ENCODE measurements at places on chromosomes 1 and 21.

GRCh38 chr21:42616446-42616845, 37.0 kb upstream of the PDE9A start:
- no peak for DNase-seq

GRCh38 chr21:31173881-31174555, 135.7 kb upstream of the KRTAP19-8 start:
- no peak for DNase-seq

GRCh38 chr1:3735027-3735681, 17.1 kb upstream of the CCDC27 start:
- DNase-seq = no peak

- DNase-seq = no peak
Observed at GRCh38 chr1:228782662-228783417, 47.6 kb downstream of the RHOU start.

DNA sequence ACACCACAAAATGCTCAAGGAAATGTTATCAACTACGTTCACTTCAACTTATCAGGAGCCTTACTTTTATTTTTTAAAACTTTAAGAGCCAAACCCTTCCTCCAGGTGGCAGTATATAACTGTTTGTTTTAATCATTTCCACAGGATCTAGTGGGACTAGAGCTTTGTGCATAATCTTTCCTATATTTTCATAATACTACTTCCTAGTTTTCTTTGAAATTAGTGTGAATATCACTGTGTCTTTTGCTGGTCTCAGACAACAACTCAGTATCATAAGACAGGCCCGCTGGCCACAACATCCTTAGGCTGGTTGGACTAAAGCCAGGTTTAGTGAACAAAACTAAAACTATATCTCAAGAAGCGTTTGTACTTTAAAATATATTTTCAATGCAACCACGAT, 145.5 kb downstream of the TIAM1 start:
- DNase-seq = peak; percentile 42

DNA sequence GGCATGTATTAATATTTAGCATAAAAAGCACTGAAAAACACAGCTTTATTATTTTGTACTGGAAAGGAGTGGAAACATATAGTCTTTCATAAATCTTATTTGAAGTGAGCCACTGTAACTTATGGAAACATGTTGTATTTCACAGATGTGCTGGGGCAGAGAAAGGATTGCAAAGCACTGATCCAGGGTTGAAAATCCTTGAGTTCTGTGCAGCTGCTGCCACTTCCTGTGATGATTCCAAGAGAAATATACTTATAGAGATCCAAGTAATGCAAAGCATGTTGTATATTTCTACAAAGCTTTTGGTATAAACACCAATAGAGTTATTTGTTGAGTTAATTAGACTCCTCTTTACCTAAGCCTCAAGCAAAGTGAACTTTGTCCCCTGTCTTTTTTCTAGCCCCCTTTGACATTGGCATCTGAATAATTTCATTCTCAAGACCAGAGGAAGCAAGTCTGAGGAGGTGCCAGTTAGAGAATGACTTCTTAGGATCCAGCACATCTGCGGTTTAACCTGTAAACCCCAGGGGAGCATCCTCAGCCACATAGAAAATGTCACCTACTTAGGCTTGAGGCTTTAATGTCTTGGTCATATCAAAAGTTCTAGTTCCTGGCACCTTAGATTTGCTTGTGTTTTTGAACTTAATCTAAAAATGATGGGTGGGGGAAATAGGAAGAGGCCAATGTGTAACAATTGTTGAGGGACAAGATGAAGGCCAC, 173.3 kb downstream of the FASLG start:
- DNase-seq = no peak

DNA sequence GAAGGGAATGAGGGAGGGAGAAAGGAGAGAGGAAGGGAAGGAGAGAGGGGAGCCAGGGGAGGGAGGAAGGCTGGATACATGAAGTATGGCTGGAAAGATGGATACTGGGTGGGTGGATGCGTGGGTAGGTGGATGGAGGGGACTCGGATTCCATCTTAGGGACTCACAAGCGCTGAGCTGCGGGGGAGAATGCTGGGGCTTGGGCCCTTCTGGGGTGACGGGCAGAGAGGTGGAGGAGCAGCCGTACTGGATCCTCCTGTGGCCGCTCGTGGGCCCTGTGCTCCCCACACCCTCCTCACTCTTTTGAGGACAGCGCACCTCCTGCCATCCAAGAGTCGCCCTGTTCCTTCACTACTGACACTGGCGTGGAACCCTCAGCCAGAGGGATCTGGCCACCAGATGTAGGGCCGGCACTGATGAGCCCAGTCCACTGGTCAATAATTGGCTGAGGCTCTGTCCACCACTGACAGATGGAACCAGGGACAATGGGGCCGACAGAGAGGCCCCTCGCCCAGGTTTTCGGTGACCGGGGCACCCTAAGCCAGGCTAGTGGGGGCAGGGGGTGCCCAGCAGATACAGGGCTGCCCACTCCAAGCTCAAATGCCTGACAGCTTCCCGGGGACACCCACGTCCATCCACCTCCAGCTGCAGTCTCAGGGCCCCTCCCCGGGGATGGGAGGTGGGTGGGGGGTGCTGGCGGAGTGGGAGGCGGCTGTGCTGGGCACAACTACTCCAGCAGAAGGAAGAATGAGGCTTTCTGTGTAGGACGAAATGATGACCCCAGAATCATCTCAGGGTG, 4.4 kb upstream of the ACTRT2 start:
- no peak for DNase-seq

GRCh38 chr1:11245904-11246719, 16.2 kb downstream of the MTOR start:
- DNase-seq = no peak

GRCh38 chr1:162578071-162578700, 16.7 kb downstream of the UAP1 start:
- DNase-seq = no peak

DNA sequence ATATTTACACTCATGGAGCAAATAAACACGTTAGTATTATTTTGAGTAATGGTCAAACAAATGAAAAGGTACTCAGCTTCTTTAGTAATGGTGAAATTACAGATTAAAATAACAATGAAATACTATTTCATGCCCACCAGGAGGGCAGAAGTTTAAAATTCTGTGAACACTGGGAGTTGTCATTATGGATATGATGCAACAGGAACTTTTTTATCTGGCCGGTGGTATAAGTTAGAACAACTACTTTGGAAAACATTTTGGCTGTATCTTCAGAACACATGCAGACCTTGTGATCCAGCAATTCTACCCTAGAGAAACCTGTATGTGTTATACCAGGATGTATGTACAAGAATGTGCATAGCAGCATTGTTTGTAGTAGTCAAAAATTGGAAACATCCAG, 23.2 kb upstream of the PPP1R8 start:
- DNase-seq = no peak

DNA sequence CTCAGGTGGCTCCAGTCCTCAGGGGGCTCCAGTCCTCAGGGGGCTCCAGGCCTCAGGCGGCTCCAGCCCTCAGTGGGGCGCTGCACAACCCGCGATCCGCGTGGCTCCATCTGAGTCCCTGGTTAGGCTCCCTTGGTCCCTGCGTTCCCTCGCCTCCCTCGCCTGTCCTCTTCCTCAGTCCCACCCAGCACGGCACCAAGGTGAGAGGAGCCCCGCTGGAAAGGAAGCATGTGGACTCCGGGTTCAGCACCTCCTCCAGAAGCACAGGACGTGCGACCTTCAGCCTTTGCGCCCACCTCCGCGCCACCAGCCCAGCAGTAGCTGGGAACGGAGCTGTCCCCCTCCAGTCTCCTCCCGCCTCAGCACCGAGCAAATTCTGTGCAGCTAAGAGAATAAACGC, 8.1 kb upstream of the OR2M5 start:
- DNase-seq = no peak

DNA sequence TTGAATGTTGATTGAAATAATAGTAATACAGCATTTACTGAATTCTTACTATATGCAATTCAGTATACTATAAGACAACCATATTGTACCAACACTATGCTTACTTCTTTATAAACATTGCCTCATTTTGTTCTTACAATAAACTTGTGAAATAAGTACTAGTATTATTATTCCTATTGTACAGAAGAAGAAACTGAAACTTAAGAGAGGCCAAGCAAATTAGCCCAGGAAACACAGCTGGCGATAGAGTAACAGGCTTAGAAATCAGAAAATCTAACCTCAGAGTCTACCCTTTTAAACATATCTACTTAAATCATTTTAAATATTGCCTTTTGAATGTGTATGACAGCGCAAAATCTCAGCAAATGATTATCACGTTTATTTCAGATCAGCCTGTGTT, 41.7 kb downstream of the FASLG start:
- peak; percentile 9 for DNase-seq

- peak; percentile 31 for DNase-seq
Observed at GRCh38 chr1:90133133-90133532, 138.2 kb downstream of the ZNF326 start.

- peak; percentile 1 for DNase-seq
Observed at GRCh38 chr1:72278461-72278860, 3.9 kb downstream of the NEGR1 start.

DNA sequence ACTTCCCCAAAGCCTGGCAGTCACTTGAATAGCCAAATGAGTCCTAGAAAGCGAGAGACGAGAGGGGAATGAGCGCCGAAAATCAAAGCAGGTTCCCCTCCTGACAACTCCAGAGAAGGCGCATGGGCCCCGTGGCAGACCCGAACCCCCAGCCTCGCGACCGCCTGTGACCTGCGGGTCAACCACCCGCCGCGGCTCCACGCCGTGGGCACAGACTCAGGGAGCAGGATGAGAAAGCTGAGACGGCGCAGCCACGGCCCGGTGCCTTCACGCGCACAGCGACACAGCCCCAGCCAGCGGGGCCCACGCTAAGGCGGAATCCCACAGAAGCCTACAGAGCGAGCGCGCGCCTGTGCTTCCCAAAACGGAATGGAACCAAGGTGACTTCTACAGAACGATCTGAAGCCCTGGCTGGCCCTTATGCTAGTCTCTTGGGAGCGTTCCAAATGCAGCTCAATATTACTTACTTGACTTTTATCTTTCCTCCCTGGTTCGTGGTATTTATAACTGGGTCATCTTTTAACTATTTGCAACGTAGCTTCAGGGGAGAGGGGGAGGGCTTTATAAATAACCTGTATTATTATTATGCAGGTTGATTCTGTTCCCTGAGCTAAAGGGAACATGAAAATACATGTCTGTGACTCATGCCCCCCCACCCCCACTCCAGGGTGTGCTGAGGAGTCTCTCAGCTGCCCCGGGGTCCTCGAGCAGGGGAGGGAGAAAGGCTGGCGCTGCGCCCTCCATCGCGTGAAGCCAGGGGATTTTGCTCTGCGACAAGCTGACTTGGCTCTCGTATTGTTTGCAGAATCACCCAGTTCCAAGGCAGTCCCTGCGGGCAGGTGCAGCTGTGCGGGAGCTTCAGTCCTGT, 1.7 kb downstream of the TSPEAR start:
- DNase-seq = no peak

- DNase-seq = no peak
Observed at GRCh38 chr1:56543783-56544612, 35.4 kb downstream of the PLPP3 start.

GRCh38 chr1:119795261-119796200, 15.7 kb downstream of the REG4 start:
- no peak for DNase-seq

DNA sequence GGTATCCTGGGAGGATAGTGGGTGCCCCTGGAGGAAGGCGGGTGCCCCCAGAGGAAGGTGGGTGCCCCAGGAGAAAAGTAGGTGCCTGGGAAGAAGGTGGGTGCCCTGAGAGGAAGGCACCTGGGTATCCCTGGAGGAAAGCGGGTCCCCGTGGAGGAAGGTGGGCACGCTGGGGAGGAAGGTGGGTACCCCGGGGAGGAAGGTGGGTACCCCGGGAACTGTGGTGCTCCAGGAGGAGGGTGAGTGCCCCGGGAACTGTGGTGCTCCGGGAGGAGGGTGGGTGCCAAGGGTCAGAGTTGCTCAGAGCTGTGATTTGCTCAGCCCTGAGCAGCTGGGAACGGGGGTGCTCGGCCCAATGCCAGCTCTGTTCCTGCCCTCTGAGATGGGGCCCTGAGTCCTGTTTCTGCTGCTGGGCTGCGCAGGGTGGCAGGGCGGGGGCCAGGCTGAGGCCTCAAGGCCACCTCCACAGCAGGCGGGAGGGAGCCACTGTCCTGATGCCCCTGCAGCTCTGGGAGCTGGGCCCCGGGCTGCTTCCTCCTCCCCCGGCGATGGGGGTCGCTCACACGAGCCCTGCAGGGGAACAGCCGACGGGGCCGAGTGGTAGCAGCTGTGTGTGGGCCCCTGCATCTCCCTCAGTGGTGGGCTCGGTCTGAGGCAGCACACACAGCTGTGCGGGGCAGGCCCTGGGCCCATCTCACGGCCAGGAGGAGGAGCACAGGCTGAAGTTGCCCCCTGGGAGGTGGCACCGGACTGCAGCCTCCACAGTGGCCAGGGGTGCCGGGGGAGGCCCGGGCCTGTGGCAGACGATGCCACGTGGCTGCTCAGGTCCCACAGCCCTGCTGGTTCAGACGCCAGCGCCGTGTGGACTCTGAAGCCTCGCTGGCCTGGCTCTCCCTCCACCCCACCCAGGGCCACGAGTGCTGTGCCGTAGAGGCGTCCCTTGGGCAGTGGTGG, 57.4 kb downstream of the SLX9 start:
- no peak for DNase-seq

- peak; percentile 6 for DNase-seq
Observed at GRCh38 chr1:174740249-174740968, 259.3 kb upstream of the CACYBP start.

DNA sequence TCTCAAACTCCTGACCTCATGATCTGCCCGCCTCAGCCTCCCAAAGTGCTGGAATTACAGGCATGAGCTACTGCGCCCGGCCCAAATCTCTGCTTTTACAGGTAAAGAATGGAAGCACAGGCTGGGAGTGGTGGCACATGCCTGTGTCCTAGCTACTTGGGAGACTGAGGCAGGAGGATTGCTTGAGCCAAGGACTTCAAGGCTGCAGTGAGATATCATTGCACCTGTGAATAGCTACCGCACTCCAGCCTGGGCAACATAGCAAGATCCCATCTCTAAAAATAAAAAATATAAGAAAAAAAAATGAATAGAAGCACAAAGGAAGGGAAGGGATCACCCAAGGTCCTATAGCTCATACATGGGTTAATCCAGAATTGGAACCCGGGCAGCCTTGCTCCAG, 15.0 kb downstream of the ALPL start:
- no peak for DNase-seq

- no peak for DNase-seq
Observed at GRCh38 chr1:15051882-15052528, 101.5 kb upstream of the TMEM51 start.
